ENCODE measurements at places on chromosomes 16 and 17. TPM values are rescaled to one million over a fixed set of nuclear protein-coding genes. Genes with fewer than 3 reads are reported as not detected.

The TMC8 gene
- total RNA-seq: not detected

The KRT12 gene
- total RNA-seq: not detected

The SLC38A8 gene
- not detected for total RNA-seq

The EVI2B gene
- total RNA-seq: 6.2 TPM

The ZNF747 gene
- 16.6 TPM for total RNA-seq

The VAT1L gene
- total RNA-seq: under 0.01 TPM

The TEDC2 gene
- total RNA-seq: 3.5 TPM

DNA sequence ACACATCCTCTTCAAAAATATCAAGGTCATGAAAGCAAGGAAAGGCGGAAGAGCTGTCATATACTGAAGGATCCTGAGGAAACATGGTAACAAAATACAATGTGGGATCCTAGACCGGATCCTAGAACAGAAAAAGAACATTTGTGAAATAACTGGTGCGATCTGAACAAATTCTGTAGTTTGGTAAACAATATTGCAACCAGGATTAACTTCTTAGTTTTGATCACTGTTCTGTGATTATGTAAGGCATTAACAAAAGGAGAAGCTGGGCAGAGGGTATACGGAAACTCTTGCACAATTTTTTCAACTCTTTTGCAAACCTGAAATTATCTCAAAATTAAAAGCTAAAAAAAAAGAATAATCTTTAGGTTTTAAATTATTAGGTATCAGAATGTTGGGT lies 109.7 kb downstream of the TRIM37 start:
- H3K4me1 ChIP-seq: peaks cover 37% of the 10 kb centered on the region
- H3K27me3 ChIP-seq: no peaks in the 10 kb centered on the region
- peaks cover 12% of the 10 kb centered on the region for H3K36me3 ChIP-seq

DNA sequence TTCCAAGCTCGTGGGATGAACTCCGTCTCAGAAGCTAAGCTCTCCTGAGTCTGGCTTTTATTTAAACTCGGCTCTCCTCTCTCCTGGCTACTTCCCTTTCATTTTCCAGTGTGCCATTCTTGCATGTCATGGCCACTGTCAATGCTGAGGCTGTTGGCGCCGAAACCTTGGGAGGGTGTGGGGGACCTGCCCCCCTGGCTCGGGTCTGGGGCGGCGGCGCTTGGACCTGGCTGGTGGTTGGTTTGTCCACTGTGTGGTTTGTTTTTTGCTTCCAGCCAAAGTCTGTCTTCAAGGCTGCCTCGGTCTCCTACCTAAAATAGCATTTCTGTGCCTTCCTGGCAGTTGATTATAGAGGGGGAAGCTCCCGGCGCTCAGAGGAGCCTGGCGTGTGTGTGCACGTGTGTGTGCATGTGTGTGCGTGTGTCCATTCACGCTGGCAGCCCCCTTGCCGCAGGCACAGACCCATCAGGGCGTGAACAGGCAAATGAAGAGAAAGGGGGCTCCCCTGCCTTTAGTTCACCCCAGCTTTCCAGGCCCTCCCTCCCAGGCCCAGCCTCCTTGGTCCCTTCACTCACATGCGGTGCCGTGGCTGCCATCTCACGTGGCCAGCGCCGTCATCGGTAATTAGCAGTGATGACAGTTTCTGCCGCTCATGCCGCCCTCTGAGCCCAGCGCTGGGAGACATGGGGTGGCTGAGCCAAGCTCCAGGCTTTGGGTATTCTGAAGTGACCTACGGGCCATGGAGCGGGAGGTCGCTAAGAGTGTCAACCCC lies 179.9 kb downstream of the SEC14L1 start:
- no peaks in the 10 kb centered on the region for H3K27me3 ChIP-seq
- peak overlapping the region; percentile 99 for H3K27ac ChIP-seq
- peaks cover 62% of the 10 kb centered on the region for H3K4me1 ChIP-seq
- H3K4me3 ChIP-seq: peak overlapping the region; percentile 86
- peak; percentile 76 for DNase-seq
- peaks cover 3% of the 10 kb centered on the region for H3K36me3 ChIP-seq

DNA sequence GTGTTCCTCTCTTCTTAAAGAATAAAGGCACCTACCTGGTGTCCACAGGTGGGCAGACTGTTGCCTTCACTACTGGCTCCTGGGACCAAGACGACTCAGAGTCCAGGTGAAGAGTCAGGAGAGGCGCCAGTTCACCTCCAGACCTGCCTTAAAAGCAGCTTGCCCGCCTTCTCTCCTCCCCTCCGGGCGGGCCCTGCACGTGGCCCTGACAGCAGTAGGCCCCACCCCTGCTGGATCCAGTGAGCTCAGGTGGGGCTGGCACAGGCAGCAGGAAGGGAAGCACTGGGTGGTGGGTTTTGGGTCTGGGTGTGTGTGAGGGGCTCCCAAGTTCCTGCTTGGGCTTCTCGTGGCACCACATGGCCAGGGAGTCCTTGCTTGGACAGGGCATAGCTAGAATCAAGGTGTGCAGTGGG lies at the start of gene TNS4:
TNS4 (minus strand) TSS at position 125 of the 413 bp plus-strand sequence. CDS start 5,198 bp downstream, outside the sequence.
- no peak within 1 kb of the TSS for H3K27ac ChIP-seq
- no peaks in the 10 kb centered on the region for H3K27me3 ChIP-seq
- no peak for DNase-seq
- no peak within 1 kb of the TSS for H3K4me3 ChIP-seq

GRCh38 chr17:61289408-61290385 lies 109.9 kb upstream of the TBX2 start:
- H3K27ac ChIP-seq: no peak overlapping the region
- peaks cover 34% of the 10 kb centered on the region for H3K4me1 ChIP-seq
- H3K36me3 ChIP-seq: no peaks in the 10 kb centered on the region
- DNase-seq: no peak
- no peak overlapping the region for H3K4me3 ChIP-seq

GRCh38 chr17:15364615-15365014 lies 23.2 kb upstream of the TEKT3 start:
- no peak overlapping the region for H3K27ac ChIP-seq
- peaks cover 4% of the 10 kb centered on the region for H3K4me1 ChIP-seq
- no peak overlapping the region for H3K4me3 ChIP-seq
- peaks cover 3% of the 10 kb centered on the region for H3K27me3 ChIP-seq

DNA sequence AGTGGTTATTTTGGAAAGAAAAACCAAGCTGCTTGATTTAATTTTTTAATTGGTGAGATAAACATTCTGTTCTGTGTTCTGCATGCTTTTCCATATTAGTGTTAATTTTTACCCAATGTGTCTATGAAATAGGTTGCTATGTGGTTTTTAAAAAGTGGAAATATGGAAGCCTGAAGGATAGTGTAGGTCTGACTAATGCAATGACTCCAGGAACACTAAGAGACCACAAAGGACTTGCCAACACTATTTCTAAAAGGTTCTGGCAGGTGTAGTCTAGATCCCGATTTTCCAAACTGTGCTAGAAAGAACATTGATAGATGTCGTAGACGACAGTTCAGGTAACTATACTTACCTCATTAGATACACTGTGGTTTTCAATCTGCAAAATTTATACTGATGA lies 877.4 kb upstream of the GOT2 start:
- H3K27me3 ChIP-seq: no peaks in the 10 kb centered on the region
- H3K36me3 ChIP-seq: no peaks in the 10 kb centered on the region
- peaks cover 2% of the 10 kb centered on the region for H3K4me1 ChIP-seq
- H3K4me3 ChIP-seq: no peak overlapping the region
- DNase-seq: no peak

DNA sequence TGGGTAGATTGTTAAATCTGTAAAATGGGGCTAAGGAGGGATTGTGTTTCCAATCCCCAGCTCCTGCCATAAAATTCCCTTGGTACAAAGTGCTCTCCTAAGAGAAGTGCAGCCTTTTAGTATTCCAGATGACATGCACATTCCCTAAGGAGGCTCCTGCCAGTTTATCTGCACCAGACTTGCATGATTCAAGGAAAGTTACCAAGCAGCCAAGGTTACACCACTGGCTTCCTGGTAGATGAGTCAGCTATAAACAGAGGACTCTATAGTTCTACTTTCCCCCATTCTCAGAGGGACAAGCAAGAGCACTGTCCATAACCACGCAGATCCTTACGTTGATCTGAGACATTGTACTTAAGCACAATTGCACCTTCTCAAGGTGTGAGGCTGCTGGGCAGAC lies 1.9 kb downstream of the CALB2 start:
- H3K4me3 ChIP-seq: no peak overlapping the region
- H3K27ac ChIP-seq: no peak overlapping the region
- DNase-seq: peak; percentile 98
- peaks cover 20% of the 10 kb centered on the region for H3K4me1 ChIP-seq

DNA sequence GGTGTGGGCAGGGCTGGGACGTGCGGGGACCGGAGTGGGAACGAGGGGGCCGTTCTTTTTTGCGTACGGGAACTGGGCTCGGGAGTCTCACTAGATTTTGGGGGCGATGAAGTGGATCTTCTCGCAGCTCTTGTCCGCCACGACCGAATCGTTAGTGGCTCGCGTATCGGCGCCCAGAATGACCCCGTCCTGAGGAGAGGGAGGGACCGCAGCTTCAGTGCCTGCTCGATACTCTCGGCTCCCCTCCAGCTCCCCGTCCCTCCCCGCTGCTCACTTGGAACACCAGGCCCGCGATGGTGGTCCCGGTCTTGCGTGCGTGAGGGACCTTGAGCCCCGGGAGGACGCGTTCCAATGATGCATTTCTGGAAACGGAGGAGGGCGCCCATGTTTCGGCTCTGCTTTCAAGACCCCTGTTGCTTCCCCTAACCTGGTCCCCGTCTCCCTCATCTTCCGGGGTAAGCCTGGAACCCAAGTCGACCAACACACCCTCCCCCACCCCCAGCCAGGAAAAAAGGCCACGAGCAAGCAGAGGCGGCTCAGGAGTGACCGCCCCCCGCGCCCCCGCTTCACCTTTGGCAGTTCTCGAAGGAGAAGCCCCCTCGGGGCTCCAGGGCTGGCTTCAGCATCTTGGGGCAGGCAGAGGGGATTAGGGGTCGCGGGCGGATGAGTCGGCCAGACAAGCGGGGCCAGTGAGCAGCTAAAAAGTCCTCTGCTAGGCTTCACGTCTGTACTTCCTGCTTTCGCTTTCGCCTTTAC lies at the start of gene PSMB10:
PSMB10 (minus strand) TSS at position 727 of the 756 bp plus-strand sequence; CDS start at position 626, 101 bp downstream.
- no peaks in the 10 kb centered on the region for H3K27me3 ChIP-seq
- H3K4me3 ChIP-seq: peak within 1 kb of the TSS; percentile 100
- peaks cover 30% of the 10 kb centered on the region for H3K36me3 ChIP-seq
- H3K27ac ChIP-seq: peak within 1 kb of the TSS; percentile 38

GRCh38 chr16:88287219-88287618 lies 95.5 kb upstream of the ZNF469 start:
- no peaks in the 10 kb centered on the region for H3K4me1 ChIP-seq
- no peak overlapping the region for H3K27ac ChIP-seq

DNA sequence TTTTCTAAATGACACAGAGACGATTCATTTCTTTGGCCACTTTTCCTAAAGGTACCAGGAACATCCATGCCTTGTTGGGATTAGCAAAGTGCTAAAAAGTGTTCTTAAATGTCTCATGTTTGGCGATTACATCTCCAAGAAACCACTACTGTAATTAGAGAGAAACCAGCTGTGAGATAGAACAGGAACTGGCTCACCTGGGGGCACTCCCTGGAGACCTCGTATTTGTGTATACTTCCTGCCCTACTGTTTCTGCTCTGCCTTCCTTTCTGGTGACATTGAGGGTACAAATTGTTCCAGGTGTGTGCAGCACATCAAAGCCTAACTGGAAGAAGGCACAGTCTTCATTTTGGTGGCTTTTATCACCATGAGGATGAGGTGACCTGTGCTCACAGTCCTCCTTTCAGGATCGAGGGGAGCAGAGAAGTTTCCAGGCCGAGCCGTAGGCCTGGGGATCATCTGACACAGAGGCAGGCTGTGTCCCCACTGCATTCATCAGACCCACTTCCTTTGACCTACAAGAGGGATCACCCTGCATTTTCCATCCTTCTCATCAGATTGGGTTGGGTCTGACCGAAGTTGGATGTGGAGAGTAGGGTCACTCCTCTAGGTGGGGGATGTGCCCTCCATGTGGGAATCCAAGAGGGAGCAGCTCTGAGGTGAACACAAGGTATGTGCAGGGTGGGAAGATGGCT lies 23.7 kb downstream of the CCL4 start:
- no peaks in the 10 kb centered on the region for H3K36me3 ChIP-seq
- no peak for DNase-seq
- H3K4me3 ChIP-seq: no peak overlapping the region
- H3K4me1 ChIP-seq: no peaks in the 10 kb centered on the region
- no peak overlapping the region for H3K27ac ChIP-seq

- no peak overlapping the region for H3K27ac ChIP-seq
- DNase-seq: peak; percentile 97
- peaks cover 8% of the 10 kb centered on the region for H3K4me1 ChIP-seq
- peak overlapping the region; percentile 39 for H3K4me3 ChIP-seq
Measured at GRCh38 chr16:4263504-4264436, 9.1 kb downstream of the TFAP4 start.

DNA sequence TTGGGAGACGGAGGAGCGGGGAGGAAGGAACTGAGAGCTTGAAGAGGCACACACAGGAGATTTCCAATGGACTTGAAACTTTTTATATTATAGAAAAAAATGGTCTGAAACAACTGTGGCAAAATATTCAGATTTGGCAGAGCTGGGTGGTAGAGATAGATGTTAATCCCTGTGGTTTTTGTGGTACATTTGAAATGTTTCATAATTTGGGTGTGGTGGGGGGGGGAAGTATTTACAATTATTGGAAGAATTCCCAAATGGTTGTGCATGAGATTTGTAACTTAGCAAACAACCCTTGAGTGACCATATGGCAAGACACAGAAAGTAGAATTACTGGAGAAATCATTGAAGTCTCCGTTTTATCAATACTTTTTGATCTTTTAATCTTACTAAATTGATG lies 588.8 kb upstream of the PSMD7 start:
- no peaks in the 10 kb centered on the region for H3K4me1 ChIP-seq
- no peaks in the 10 kb centered on the region for H3K36me3 ChIP-seq
- no peak for DNase-seq
- no peak overlapping the region for H3K4me3 ChIP-seq
- H3K27me3 ChIP-seq: no peaks in the 10 kb centered on the region

DNA sequence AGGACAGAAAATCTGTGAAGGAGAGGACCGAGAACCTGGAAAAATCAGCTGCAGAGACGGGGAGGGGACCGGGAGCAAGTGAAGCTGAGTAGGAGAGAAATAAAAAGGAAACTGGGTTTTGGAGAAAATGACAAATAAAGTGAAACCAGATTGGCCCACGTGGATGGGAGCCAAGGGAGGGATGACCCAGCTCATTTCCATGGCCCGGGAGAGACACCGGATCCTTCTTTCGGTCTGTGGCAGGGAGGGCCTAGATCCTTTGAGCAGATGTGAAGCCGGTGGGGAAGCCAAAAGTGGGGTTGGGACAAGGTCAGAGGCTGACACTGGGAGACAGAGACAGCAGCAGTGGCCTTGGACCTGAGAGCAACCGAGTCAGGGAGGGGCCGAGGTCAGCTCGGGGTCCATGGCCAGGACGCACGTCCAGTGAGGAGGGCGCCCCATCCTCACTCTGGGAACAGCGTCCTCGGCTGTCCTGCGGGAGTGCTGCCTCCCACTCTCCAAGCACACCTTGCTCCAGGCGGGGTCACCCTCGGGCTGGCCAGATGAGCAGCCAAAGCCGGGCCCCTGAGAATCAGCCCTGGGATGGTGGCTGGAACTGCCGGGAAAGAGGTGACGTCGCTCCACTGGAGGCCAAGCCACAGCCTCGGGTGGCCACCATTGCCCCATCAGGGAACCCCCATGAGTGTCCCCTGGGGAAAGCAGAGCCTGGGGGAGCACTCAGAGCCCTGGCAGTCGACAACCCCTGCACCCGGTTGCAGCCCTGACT lies 50.8 kb upstream of the CDR2 start:
- H3K4me1 ChIP-seq: peaks cover 16% of the 10 kb centered on the region
- H3K27ac ChIP-seq: peak overlapping the region; percentile 57
- H3K27me3 ChIP-seq: no peaks in the 10 kb centered on the region
- H3K36me3 ChIP-seq: peaks cover 12% of the 10 kb centered on the region
- H3K4me3 ChIP-seq: peak overlapping the region; percentile 61
- peak; percentile 87 for DNase-seq

Measured in osteoblast (primary cell).